CD4-positive, alpha-beta T cell treated with Interleukin-17A for 4 hours (primary cell): ENCODE measurements at places on chromosomes 7 and 10.

- peak; percentile 42 for DNase-seq
Observed at GRCh38 chr10:124092860-124093773, at the start of gene CHST15. TSS of gene CHST15 (minus strand) at chr10:124093598. CDS start at chr10:124046212, 47,386 bp downstream.

GRCh38 chr10:95831515-95831914, 75.6 kb downstream of the ENTPD1 start:
- DNase-seq = peak; percentile 26

- DNase-seq = no peak
Observed at GRCh38 chr10:46308666-46309450, 22.1 kb downstream of the ANTXRL start.

DNA sequence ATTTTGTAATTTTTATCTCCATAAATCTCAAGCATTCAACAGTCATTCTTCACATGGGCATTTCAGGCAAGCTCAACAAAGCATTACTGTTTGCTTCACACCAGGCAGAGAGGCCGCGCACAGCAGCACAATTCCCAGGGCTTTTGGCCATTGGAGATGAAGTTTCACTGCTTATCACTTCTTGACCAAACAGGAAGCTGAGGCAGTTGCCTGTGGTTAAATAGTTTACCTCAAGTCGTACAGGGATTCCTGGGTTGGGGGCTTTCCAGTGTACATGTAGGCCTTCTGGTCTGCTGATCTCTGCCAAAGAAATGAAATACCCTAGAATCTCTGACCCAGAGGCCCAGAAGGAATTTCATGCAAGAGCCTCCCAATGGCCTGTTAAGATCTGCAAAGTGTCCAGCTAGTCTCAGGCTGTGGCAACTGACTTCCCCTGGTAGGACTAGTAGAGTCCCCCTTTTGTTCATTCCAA, 11.2 kb upstream of the PRDX3 start:
- DNase-seq = no peak

- DNase-seq = no peak
Observed at GRCh38 chr10:102118867-102119266, 1.3 kb downstream of the LDB1 start.

DNA sequence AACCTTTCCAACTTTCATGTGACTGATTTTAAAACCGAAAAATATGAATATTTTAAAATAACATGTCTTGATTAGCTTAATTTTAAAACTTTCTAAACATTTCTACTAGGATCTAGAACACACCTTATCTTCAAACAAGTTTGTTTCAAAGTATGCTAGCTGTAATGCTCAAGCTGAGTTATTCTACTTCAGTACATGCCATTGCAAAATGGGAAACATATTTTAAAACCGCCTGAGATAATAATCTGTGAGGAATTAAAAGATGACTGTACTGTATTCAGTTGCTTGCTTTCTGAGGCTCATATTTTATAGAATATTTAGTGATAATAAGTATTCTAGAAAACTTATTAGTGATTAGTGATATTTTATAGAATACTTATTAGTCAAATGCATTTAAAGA, 99.6 kb downstream of the LMBR1 start:
- no peak for DNase-seq

- DNase-seq = no peak
Observed at GRCh38 chr7:102320601-102321350, 34.1 kb downstream of the SH2B2 start.

DNA sequence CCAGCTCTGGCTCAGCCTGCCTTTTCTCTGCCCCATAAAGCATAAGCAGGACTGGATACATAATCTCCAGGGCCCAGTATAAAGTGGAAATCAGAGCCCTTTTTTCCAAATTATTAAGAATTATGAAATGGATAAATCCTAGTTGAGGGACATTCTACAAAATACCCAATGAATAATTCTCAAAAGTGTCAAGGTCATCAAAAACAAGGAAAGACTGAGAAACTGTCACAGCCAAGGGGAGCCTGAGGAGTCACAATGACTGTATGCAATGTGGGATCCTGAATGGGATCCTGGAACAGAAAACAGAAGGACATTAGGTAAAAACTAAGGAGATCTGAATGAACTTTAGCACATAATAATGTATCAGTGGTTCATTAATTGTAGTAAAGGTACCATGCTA, 4.8 kb upstream of the UNC5B start:
- DNase-seq = no peak

- DNase-seq = no peak
Observed at GRCh38 chr7:50908628-50909290, 126.1 kb upstream of the GRB10 start.

DNA sequence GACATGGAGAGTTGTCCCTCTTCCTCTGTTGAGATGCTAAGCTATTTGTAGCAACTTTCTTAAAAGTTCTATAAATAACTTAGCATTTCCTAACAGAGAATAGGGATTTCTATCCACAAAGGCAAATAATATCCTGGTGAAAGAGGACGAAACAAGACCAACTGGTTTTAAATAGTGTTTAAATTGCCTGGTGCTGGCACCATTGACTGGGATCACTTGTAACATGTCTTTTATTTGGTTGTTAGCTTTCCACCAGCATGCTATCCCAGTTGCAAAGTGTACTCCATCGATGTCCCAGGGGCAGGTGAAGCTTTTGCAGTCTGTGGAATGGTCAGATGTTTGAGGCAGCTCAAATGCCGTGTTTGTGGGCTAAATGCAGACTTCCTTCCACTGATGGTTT, 3.7 kb downstream of the SUFU start:
- no peak for DNase-seq

DNA sequence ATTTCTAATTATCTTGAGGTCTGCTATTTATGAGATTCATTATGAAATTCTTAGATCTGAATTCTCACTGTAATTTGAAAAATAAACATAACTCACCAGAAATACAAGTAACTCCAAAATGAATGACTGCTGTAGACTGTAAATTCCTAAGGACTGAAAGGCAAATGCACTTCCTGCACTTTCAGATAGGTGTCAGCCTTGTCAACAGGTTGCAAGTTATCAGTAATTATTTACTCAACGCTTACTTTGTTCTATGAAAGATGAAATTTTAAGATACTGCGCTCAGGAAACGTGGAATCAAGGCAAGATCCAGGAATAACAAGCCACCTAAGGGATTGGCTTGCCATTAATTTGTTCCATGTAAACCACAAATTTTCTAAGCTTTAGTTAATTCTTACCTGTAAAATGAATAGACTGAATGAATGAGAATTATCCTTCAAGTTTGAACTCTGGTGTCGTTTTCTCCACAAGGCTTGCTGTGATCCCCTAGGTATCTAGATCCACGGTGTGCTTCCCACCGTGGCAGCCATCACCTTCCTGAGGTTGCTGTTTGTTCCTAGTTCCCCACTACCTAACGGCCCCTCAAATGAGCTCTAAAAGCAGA, 12.6 kb downstream of the DHX32 start:
- peak; percentile 12 for DNase-seq

- no peak for DNase-seq
Observed at GRCh38 chr10:3647074-3647473, 137.9 kb downstream of the KLF6 start.

DNA sequence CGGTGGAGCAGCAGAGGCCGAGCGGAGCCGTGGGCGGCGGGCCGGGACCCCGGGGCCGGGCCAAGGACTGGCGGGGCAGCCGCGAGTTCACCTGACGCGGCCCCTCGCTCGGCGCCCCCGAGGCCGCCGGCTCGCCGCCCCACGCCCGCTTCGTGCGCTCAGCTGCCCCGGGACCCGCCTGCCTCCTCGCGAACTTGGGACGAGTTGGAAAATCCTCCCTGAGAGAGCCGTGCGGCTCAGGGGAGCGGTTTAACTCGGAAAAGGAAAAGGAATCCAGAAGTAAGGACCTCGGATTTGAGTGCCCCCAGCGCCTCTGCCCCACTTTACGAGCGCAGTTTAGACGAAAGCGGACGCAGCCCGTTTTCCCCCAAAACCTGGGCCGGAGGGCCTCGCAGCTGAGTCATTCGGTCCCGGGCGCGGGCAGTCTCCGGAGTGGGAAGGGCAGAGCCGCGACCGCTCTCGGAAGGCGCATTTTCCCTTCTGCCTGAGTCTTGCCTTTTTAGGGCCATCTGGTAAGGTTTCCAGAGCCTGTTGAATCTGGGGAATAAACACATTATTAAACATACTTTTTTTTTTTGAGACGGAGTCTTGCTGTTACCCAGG, 744 bp downstream of the CREM start:
- peak; percentile 70 for DNase-seq

- no peak for DNase-seq
Observed at GRCh38 chr10:79038841-79039201, 29.9 kb upstream of the ZMIZ1 start.

GRCh38 chr10:132133449-132134240, 53.1 kb upstream of the DPYSL4 start:
- DNase-seq = no peak

- no peak for DNase-seq
Observed at GRCh38 chr7:4607311-4607729, 74.8 kb upstream of the FOXK1 start.

DNA sequence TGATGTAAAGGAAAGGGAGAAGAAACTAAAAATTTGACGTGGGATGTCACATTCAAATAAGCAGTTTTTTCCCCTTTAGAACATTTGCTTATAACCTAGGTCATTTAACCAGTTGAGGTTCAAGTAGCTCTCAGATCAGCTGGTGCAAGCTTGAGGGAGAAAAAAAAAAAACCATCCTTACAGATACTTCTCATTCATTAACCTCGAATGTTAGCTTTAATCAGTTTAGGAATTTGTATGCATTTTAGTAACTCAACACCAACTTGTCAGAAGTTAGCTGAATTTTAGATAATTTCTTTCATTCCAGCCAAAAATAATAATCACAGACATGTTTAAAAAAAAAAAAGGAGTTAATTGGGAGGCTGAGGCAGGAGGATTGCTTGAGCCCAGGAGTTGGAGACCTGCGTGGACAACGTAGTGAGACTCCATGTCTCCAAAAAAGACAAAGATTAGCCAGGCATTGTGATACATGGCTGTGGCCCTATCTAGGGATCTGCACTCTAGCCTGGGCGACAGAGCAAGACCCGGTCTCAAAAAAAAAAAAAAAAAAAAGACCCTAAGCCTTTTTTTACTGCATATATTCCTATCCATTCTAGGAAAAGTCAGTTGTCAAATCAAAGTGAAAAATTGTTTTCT, 46.2 kb downstream of the BMPR1A start:
- no peak for DNase-seq

GRCh38 chr10:22219308-22219707, 1.5 kb upstream of the EBLN1 start:
- DNase-seq = no peak

DNA sequence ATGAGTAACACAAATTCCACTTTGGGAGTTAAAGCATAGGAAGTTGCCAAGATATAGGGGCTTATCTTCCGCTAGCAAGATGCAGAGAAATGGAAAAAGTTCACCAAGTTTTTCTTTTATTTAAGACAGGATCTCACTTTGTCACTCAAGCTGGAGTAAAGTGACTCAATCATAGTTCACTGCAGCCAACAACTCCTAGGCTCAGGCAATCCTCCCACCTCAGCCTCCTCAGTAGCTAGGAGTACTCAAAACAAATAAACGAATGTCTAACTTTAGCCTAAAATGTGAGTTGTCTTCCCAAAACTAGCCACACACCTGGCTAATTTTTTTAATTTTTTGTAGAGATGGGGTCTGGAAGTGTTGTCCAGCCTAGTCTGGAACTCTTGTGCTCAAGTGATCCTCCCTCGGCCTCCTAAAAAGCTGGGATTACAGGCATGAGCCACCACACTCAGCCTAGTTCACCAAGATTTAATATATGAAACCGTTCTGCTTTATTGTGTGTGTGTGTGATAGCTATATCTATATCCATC, 9.9 kb downstream of the VIM start:
- no peak for DNase-seq

DNA sequence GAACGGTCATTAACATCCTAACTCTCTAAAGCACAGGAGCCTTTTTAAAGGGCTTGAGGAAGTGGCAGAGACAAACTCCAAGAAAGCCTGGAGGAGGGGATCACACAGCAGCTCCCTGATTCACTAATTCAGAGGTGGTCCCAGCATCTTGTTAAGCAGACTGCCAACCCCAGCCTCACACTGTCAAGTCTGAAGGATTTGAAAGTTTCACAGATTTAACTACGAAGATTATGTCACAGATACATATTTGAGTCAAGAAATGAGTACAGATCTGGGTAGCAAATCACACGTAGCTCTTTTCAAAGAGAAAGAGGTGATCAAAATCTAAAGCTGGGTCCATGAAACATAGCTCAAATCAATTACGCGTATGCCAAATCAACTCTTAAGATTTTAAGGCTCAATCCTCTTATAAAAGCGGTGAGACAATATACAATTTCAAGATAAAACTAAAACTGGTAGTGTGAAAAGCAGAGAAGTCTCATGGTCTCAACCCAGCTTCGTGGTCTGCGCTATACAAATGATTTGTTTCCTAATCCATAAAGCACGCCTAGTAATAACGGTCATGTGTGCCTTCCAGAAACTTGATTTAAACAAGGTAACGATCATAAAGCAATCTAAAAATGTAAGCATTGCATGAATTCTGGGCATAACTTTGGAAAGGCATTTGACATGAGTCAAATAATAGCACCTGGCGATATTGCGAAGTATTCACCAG, 229.9 kb upstream of the MKLN1 start:
- no peak for DNase-seq

DNA sequence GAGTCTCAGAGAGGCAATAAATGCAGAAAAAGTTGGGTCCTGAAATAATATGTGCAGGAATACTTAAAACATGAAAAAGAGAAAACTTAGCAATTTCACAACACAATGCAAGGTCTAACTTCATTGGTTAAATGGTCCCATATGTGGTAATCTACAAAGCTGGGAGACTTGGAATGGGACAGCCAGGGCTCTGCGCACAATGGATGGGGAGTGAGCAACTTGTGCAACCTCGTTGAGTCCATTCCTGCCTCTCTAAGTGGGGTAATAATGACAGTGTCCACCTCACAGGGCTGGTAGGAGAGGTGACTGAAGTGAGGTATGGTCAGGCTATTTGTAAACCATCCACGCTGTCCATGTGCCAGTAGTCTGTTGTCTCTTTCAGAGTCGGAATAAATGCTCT, 11.8 kb upstream of the EMX2 start:
- no peak for DNase-seq

DNA sequence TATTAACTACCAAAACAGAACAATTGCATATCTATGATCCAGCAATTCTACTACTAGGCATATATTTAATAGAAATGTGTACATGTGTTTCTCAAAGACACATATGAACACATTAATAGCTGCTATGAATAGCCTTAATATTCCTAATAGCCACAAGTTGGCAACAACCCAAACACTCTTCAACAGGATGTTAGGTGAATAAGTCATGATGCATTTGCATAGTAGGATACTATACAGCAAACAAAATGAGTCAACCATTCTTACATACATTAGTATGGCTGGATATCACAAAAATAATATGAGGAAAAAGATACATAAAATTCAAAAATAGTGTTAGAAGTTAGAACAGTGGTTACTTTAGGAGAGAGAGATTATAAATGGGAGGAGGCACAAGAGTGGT, 26.8 kb upstream of the ZNF746 start:
- no peak for DNase-seq

DNA sequence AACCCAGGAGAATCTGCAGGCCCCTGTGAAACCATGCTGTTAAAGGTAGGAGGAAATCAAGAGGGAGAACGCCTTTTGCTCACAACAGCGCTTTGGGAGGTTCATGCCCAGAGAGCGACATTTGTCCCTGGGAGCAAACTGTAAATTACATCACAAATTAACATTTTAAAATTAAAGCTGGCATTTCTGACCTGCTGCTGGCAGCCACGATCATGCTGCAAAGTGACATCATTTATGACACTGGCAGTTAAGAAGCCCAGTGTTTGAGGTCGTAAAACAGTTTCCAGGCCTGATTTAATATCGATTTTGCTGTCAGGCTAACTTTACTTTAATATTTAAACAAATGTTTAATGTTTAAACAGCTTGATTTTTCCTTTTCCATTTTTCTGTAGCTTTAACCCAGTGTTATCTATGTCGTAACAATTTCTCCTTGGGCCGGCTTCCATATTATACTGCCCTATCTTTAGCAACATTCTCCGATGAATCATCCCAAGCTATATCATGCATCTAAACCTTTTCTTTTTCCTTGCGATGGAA, 86.5 kb upstream of the NPVF start:
- no peak for DNase-seq
